Ureter (tissue), 1 donor: ENCODE measurements at places on chromosomes 3 and 15. TPM values are rescaled to one million over a fixed set of nuclear protein-coding genes. Genes with fewer than 3 reads are reported as not detected.

GRCh38 chr3:46285931-46286619 is 43.8 kb downstream of the CCR3 start:
- DNase-seq: no peak

The C3orf49 gene
- not detected for total RNA-seq

The ATP10A gene
- total RNA-seq: 10.6 TPM

GRCh38 chr3:138323971-138324370 is 5.7 kb downstream of the NME9 start:
- DNase-seq: no peak

GRCh38 chr3:185208823-185209222 is 45.0 kb downstream of the EHHADH start:
- DNase-seq: no peak
